ENCODE measurements at places on chromosomes 6 and 20.

GRCh38 chr6:53512626-53513025 lies 32.3 kb downstream of the GCLC start:
- no peak for DNase-seq

- no peak for DNase-seq
Measured at GRCh38 chr20:30816182-30816645, 441.2 kb upstream of the DEFB115 start.

- DNase-seq = no peak
Measured at GRCh38 chr6:170178561-170179477, 112.1 kb downstream of the DLL1 start.

DNA sequence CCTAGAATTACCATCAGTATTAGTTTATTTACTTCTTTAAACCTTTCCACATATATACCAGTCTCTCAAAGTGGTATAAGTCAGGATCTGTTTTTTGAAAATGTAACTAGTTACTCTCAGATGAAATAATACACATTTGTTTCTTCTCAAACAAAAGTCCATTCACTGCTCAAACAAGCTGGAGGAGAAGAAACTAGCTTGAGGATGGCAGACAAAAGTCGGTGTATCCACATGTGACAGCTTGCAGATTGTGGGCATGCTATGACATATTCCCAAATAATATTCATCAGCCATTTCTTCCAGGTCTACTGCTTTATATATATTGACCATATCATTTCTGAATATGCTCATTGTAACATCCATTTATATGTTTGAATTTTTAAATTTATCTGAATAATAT lies 197.4 kb upstream of the KCNQ5 start:
- no peak for DNase-seq

DNA sequence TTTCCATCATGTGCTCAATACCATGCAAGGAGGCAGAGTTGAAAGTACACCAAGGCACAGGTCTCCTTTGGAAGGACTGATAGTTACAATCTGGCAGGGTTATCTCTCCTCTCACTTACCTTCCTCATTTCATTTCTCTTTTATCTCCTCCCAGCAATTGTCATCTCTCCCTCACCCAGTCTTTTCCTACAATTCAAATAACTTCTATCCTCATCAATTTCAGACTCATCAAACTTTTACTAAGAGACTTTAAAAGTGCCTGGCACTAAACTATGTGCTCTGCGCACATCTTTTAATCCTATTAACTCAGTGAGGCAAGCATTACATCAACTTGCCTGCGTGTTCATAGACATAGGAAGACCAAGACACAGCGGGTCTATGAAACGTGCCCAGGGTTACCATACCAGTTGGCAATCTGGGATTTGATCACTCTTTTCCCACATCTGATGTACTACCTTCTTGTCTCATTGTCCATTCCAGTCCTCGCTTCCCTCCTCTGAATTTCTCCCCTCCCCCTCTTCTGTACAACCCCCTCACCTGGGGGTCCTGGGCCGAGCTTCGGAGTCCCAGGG lies 1.2 kb downstream of the VARS1 start:
- no peak for DNase-seq

- no peak for DNase-seq
Measured at GRCh38 chr6:5837323-5837722, 169.4 kb downstream of the NRN1 start.
